ENCODE measurements at places on chromosomes 4 and X.

DNA sequence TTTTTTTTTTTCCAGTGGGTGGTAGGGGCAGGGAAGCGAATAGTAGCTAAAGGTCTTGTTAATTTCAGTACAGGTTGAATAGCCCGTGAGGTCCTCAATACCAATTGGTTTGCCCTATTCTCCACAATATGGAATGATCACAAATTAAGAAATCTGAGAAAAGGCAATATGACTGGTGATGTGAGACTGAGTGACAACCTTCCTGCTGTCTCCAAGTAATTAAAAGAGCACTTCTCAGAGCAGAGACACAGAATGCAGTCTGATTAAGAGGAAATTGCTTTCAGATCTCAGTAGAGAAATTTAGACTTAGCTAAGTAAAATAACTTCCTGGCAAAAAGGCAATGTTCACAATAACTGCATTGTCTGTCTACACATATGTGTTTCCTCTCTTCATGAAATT is 23.0 kb downstream of the GPR174 start:
- DNase-seq, result no peak

DNA sequence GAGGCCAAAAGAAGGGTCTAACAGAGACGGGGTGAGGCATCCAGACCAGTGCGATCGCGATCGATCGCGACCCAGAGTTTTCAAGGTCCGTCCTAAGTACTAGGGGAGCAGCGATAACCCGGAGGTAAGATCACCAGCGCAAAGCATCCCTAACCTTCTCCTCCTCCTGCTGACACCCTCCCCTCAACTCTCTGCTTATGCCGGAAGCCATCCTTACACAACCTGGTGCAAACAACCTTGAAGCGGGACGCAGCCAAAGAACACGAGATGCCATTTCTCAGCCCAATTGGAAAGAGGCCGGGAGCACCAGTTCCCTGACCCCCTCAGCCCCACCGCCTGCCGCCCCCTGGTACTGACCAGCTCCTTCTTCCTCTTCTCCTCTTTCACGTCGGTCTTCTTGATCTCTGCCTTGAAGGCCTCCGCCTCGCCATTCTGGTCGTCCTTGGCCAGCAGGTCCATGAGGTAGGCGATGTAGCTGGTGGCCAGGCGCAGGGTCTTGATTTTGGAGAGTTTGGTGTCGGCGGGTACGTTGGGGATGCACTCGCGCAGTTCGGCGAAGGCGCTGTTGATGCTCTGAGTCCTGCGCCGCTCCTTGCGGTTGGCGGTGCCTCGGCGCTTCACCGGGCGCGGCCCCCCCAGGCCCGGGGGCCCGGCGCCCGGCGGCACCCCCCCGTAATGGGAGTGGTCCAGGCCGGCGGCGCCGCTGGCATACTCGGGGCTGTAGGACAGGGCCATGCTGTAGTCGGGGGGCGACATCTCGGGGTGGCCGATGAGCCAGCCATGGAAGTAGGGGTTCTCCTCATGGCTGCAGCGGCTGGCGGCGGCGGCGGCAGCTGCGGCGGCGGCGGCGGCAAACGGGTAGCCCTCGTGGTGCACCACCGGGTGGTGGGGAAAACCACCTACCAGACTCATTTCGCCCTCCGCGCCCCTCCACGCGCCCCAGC is 1.4 kb downstream of the HAND2 start:
- DNase-seq, result no peak

DNA sequence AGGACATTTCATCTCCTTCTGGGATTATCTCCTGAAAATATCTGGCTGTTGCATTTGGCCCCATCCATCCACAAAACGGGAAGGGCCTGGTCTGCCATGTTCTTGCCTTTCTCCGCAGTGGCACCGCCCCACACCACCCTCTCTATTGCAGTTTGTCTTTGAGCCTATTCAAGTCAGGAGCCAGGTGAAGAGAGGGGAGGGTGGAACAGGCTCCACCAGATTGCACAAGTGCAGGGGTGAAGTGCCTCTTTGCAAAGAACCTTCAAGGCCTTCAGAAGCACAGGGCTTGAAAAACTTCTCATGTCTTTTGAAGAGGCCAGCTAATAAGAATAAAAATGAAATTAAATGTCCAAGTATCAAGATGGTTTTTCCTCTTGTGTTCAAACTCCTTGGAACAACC is 28.7 kb downstream of the RS1 start:
- no peak for DNase-seq

GRCh38 chrX:129612396-129612795 is 42.4 kb downstream of the APLN start:
- DNase-seq, result no peak

- DNase-seq, result no peak
Observed at GRCh38 chrX:55487143-55487542, 2.5 kb downstream of the USP51 start.

DNA sequence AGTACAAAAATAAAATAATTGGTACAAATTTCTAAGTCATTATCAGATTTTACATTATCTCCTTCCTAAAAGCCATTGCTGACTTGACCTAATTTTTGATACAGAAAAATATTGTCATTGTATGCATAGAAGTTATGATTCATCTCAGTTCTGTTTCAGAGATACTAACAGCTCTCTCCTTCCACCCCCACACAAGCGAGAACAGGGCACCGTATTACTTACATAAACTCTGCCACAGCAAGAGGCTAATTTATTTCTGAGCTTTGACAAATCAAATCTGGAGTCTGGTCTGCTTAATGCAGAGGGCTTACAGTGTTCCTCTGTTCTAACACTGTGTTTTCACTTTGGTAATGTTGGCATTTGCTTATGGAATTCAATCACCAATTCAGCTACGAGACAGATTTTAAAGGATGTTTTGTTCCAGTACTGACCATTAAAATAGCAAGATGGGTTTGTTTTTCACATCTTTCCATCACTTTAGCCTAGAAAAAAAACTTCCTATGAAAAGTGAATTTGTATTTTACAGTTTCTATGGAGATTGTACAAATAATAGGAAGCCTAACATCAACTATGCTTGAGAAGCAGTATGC is 181.8 kb downstream of the USP46 start:
- DNase-seq, result no peak

- DNase-seq, result no peak
Observed at GRCh38 chr4:3786196-3786869, 20.1 kb downstream of the ADRA2C start.
